Nephron progenitor cell (in vitro differentiated cells): ENCODE measurements at places on chromosomes 3 and 15.

GRCh38 chr3:107981471-107982111 is 109.2 kb downstream of the CD47 start:
- no peak for DNase-seq

DNA sequence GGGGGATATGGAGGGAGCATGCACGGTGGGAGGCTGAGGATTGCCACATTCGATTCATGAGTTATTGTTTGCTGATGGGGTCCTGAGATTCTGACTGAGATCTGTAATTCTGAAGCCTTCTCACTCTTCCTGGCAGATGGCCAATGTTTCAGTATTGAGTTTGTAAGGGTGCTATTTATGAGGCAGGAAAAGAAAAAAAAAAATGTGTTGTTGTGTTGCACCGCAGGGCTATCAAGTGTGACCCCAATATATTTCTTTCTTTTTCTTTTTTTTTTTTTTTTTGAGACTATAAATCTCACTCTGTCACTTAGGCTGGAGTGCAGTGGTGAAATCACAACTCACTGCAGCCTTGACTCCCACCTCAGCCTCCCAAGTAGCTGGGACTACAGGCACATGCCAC is 3.2 kb upstream of the SENP2 start:
- DNase-seq, result no peak

GRCh38 chr3:65927576-65927975 is 111.1 kb downstream of the MAGI1 start:
- DNase-seq, result no peak

- no peak for DNase-seq
Observed at GRCh38 chr3:124489506-124489905, 240.7 kb upstream of the UMPS start.

GRCh38 chr15:70242951-70243685 is 145.4 kb upstream of the TLE3 start:
- DNase-seq, result no peak

DNA sequence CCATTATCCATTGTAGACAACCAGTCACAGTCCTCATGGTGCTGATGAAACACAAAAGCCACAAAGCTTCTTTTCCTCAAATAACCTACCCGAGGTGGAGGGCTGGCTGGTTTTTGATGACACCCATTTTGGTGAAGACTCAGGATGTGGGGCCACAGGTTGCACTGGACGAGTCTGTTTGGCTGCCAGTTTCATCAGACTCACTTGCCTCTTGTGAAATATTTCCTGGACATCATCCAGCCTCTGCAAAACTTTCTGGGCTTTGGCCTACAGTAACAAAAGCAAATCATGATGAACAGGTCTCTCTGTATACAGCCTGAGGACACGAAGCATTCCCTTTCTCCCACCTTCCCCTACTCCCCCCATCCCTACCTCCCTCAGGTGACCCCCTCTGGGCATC is 42.2 kb downstream of the B3GNT5 start:
- DNase-seq, result no peak

DNA sequence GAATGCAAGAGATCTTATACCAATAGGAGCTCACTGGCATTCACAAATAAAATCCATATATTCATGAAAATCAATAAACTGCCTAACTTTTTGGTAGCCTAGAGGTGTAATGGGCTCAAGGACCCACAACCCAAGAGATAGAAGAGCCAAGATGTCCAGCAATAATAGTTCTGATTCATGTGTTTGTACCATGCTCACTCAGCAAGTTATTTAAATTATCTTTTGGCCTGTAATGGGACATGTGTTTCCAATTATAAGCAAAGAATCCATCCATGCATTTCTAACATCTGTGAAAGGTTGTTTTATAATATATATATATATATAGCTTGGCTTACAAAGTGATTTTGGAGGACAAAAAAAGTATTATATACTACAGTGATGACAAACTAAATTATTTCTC is 29.7 kb upstream of the SHC4 start:
- no peak for DNase-seq

DNA sequence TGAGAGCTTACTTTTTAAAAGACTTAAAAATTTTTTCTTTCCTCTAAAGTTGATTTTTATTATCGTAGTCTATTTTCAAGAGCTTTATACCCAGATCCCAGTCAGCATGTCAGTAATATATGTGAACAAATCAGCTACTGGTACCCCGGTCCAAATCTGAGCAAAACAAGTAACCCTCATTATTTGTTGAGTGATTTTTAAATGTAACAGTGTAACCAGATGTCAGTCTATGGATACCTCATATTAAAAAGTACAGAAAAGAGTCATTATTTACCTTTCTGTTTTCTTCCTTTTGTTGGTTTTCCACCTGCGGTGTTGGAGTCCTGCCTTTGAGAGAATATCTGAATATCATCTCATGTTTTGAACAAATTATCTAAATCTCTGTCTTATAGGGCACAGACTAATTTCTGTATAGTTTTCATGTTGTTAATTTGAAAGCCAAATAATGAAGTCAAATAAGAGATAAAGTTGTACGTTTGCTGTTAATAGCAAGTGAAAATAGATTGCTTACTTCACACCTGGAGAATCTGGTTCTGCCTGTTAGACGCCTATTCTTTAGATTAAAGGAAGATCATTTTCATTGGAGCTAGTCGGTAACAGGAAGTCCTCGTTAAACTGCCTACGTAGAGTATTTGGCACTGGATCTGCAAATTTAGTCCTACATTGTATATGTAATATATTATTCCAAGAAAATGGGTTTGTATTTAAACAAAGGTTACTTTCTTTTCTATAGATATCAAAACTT is at the start of gene STX19:
STX19 (minus strand) TSS at position 505 of the 745 bp plus-strand sequence. CDS start 13,328 bp downstream, outside the sequence.
- DNase-seq, result no peak
